Activated T-cell treated with anti-CD3 and anti-CD28 coated beads for 1 hour (primary cell): ENCODE measurements at places on chromosomes 5 and 9.

GRCh38 chr9:1922026-1922425 is 93.1 kb upstream of the SMARCA2 start:
- DNase-seq: no peak

GRCh38 chr5:8053270-8053669 is 184.3 kb downstream of the MTRR start:
- DNase-seq: no peak

GRCh38 chr9:93661591-93661990 is 85.2 kb downstream of the PHF2 start:
- no peak for DNase-seq

DNA sequence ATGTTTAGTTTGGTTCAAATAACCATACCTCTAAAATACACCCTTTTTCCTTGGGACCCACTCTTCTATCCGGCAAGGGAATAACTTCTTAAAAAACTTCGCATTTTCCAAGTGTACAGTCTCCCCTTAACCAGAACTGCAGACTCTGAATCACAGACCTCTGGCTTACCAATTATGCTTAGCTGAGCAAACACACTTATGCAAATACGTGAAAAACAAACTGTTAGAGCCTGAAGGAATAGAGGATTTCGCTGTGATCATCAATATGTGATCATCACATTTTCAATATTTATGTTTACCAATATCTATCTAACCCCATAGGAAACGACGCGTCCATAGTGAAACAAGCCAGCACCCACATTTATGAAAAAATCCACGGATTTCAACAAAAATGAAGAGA is 1.3 kb downstream of the LPAR1 start:
- no peak for DNase-seq

DNA sequence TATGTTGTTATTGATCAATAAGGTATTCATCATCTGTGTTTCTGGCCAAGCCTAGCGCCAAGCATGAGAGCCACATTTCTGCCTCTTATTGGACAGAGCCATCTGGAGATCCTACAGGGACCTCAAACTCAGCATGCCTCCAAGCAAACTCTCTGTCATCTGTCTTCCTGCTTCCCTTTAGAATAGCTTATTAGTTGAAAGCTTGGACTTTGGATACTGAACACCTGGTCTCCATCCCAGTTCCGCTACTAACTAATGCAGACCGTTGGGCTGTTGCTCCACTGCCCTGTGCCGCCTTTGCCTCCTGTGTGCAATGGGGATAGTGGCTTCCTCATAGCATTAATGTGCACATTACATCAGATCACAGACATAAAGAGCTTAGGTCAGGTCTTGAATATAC is 65.5 kb downstream of the MAP1B start:
- DNase-seq: no peak
